ENCODE measurements at places on chromosomes 2 and 18.

DNA sequence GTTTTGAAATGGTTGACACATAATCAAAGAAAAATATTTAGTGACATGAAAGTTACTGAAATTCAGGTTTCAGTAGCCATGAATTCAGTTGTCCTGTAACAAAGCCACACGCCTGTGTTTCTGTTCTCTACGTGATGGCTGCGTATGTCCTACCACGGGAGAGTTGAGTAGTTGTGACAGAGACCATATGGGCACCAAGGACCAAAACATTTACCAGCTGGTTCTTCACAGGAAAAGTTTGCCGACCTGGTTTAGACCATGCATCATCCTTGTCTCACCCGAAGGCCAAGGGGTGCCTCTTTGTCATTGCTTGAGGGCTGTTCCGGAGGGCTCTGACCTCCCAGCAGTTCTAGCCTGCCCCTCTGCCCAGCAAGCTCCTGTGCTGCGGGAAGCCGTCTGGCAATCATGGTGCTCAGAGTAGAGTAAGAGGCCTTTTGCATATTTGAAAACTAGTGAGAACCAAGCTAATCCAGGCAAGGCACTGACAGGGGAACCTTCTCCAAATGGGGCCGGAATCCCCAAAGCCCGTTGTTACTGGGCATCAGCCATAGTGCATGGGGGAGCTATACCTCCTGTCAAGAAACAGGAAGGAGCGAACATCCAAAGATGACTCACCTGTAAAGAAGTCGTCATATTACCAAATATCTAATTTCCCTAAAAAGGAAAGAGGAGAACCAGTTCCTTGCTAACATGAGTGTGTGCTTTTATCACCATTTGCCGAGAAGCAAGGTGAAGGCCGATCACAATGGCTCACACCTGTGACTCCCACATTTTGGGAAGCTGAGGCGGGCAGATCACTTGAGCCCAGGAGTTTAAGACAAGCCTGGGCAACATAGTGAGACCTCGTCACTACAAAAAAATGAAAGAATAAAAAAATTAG lies 92.6 kb upstream of the RAB12 start:
- DNase-seq, result no peak

- DNase-seq, result no peak
These were observed 67.8 kb downstream of the RTP5 start for GRCh38 chr2:241937297-241937696.

GRCh38 chr2:16665748-16666448 lies at the start of gene CYRIA:
Gene CYRIA, minus strand, starts transcription at chr2:16665834. Its CDS starts 77,715 bp downstream, at chr2:16588119.
- DNase-seq, result peak; percentile 21

GRCh38 chr2:72980535-72981217 lies 63.4 kb downstream of the EMX1 start:
- no peak for DNase-seq

DNA sequence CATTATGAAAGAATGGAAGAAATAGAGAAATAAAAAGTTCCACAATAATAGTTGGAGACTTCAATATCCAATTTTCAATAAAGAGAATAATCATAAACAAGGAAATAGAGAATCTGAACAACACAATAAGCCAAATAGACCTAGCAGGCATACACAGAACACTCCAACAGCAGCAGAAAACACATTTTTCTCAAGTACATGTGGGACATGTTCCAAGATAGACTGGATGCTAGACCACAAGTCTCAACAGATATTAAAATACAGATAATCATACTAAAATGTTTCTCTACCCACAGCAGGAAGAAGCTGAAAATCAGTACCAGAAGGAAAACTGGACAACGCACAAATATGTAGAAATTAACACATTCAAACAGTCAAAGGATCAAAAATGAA lies 113.9 kb downstream of the USP34 start:
- no peak for DNase-seq

- DNase-seq, result no peak
These were observed 6.3 kb downstream of the HRH4 start for GRCh38 chr18:24466771-24467170.

DNA sequence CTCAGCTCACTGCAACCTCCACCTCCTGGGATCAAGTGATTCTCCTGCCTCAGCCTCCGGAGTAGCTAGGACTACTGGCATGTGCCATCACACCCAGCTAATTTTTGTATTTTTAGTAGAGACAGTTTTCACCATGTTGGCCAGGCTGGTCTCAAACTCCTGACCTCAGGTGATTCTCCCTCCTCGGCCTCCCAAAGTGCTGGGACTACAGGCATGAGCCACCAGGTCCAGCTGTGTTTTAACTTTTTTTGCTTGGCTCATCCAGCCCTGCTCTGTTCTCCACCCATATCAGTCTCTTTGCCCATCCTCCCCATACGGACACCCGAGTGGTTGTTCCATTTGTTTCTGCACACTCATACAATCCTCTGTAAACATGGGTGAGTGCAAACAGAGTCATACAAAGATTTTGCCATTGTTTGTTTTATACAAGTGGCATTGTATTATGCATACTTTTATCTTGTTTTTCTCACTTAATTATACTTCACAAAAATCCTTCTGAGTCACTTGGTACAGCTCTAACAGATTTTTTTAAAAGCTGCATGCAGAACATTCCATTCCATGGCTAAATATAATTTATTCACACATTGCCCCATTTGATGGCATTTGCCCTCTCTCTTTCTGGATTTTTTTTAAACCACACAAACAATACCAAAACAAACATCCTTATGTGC lies 5.3 kb downstream of the APOB start:
- DNase-seq, result no peak

DNA sequence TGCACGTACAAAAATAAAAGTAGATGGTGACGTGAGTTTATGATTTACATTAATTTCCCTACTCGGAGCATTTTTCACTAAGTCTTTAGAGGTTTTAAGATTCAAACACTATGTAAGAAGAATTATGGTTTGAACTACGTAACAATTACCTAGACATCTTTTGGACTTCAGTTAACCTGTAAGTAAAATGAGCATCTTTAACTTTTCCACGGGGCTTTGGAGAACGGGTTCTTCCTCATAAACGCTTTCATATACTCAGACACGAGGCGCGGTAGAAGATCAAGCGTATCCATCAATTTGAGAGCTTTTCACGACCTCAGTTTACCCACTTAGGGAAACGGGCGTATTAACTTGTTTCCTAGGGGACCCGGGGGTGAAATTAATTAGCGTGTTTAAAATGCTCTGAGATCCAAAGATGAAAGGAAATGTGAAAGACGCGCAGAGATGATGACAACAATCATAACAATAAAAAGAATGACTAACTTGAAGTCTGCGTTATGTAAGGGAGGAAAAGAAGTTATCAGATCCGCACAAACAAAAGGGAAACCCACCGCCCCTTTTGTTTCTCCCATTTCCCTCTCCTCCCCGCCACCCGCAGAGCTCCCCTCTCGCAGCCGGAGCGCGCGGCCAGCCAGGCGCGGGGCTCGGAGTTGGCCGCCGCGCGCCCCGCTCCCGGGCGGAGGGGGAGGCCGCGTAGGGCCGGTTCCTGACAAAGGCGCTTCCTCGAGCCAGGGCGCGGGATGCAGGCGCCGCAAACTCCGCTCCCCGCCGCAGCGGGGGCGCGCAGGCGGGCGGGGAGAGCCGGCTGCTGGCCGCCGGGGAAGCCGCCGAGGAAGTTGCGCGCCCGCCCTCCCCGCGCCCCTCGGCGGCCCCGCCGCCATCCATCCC lies 807 bp downstream of the PELI1 start:
- peak; percentile 15 for DNase-seq

DNA sequence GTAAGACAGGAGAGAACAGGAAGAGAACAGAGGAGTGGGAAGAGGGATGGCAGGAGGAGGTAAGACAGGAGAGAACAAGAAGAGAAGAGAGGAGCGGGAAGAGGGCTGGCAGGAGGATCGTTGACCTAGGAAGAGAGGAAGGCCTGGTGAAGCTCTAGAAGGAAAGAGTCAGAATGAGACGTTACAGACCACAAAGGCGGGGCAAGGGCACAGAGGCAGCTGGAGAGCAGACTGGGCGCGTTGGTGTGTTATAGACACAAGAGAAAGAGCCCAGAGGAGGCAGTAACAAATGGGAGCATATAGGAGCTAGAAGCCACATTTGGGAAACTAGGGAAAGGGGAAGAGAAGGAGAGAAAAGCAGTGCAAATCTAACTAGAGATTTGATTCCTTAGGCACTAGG lies 26.6 kb downstream of the PTRHD1 start:
- DNase-seq, result no peak

DNA sequence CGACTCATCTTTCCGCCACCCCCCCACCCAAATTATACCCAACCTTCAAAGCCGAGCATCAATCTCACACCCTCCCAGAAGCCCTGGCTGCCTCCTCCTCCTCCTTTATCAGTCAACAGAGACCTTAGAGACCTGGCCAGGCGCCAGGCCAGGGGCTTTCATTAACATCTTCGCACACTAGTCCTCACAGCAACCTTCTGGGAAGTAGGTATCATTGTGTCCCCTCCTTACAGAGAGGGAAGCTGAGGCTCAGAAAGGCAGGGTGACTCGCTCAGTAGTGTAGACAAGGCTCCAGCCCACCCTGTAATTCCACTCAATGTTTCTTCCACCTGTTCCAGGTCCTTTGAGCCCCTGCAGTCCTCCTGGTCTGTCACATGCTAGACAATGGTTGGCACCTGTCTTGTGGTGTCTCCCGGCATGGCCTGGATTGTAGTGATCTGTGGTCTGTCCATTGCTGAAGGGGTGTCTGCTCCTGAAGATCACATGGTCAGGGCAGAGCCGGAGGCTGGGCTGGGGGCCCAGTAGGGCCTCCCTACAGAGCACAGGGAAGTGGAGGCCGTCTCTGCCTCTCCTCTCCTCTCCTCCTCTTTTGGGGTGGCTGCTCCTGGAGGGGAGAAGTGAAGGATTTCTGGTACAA lies 36.0 kb downstream of the KLHL29 start:
- DNase-seq, result no peak

- DNase-seq, result no peak
These were observed 10.9 kb downstream of the MAT2A start for GRCh38 chr2:85549826-85550225.

DNA sequence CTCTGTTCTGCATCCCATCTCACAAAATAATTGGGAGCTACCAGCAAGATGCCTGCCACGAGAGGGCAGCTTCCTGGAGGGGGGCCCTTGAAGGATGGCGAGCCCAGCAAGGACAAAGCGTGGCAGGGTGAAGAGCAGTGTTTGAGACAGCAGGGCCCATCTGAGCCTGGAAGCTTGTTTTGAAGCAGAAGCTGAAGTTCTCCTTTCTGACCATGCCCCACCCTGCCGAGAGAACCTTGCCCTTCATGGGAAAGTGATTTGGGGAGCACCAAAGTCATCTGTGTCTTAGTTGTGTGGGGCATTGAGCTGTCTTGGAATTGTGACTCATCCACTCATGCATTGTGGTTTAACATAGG lies 216.3 kb downstream of the BCL11A start:
- DNase-seq, result no peak

DNA sequence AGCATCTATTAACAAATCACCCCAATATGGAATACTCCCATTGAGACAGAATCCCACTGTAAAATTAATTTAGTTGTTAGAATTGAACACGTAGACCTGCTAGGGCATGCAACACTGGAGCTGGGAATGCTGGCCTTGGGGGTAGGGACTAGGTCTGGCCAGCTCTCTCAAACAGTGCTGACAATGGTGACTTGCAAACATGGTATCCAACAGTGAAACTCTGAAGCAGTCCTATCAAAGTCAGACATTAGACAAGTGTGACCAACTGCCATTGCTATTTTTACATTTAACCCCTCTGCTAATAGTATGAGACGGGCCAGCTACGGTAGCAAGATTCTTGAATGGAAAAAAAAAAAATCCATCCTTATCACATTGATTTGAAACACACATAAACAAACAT lies 7.2 kb downstream of the E2F6 start:
- no peak for DNase-seq

DNA sequence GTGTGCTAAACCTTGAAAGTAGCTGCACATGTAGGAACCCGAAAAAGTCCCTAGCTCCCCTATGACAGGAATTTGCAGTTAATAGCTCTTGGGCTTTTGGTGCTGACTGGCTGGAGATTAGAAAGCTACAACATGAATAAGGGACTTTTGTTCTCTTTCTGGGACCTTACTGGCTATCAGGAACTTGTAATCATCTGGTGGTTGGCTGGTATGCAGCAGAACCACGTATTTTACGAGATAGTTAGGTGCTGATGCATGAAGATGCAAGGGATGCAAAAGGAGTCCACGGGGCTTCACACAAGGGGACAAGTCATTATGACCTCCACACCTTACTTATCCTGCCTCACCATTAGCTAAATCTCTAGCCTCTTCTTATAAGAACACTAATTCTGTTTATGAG lies 190.2 kb upstream of the NRXN1 start:
- DNase-seq, result no peak

- no peak for DNase-seq
These were observed 5.2 kb downstream of the PROC start for GRCh38 chr2:127423478-127423843.

- no peak for DNase-seq
These were observed 105.6 kb upstream of the RFX8 start for GRCh38 chr2:101580528-101580927.

DNA sequence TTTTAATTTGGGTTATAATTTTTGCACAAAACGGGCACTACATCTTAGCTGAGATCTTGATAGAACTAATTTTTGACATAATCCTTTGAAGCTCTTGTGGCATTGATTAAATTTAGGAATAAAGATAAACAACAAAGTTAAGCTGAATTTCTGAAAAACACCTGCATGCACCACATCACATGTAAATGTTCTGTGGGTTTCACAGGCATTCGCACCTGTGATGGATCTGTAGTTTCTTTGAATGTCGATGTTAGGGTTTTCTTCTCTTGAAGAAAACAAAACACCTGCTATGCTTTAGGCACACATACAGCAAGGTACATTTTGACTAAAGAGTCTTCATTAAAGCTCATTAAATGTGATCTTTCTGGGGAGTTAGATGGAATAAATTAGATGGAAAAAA lies 60.3 kb downstream of the RPIA start:
- no peak for DNase-seq

GRCh38 chr2:29806461-29806860 lies 114.9 kb downstream of the ALK start:
- DNase-seq, result no peak

- no peak for DNase-seq
These were observed 12.0 kb upstream of the MC5R start for GRCh38 chr18:13811993-13812392.

DNA sequence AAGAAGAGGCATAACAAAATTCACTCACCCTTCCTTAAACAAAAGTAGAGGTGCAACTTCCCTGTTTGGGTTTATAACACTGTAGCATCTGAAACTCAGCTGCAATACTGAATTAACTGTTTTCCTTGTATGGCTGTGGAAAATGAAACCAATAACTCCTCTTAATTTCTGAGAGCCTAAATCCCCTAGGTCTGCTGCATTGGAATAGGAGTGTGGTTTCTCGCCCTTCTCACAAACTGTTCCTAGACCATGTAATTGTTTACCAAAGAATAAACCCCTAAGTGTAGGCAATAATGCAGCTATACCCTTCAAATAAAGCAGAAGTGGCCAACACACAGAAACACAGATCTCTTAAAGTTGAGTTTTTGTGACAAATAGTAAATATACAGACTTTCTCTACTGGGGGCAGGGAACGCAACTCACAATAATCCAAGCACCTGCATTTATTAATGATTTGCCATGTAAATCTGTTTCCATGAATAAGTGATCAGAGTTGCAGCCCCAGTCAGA lies 52.0 kb downstream of the RASGRP3 start:
- no peak for DNase-seq

Measured in stimulated activated CD4-positive, alpha-beta T cell treated with anti-CD3 and anti-CD28 coated beads, Interleukin-12 subunit alpha, Interleukin-12 subunit beta, amount 100 ng/mL, for 24 hours (primary cell).